ENCODE measurements at places on chromosomes 6 and 20.

- DNase-seq: no peak
Measured at GRCh38 chr20:54933212-54933904, 458.0 kb downstream of the DOK5 start.

DNA sequence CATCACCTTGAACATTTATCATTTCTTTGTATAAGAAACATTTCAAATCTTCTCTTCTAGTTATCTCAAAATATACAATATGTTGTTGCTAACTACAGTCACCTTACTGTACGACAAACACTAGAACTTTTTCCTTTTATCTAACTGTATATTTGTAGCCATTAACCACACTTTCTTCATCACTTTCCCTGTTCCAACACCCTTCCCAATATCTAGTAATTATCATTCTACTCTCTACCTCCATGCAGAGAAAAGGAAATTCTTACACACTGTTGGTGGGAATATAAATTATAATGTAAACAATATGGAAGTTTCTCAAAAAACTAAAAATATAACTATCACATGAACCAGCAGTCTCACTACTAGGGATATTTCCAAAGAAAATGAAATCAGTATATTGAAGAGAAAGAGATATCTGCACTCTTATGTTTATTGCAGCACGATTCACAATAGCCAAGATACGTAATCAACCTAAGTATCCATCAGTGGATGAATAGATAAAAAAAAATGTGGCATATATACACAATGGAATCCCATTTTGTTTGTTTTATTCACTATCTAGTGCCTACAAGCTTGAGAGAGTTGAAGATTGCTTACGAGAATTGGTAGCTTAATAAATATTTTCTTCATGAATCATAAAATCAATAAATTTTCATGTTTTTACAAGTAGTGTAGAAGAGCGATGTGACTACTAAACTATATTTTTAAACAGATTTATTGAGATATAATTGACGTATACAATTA lies 2.4 kb downstream of the RHAG start:
- no peak for DNase-seq

DNA sequence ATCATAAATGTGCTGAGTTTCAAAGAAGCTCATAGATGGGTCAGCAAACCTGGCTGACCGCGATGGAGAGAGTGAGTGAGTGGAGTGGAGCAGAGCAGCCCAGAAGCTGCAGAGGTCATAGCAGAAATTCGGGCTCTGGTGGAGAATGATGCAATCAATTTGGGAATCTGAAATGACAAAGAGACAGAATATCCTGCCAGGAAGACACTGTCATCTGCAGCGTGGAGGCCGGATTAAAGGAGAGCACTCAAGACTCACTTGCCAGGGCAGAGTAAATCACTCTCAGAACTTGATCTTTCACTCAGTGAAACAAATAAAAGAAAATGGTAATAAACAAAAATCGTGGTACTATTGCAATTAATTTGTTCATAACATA lies 109.6 kb upstream of the RREB1 start:
- peak; percentile 3 for DNase-seq

GRCh38 chr20:25015986-25016385 lies 23.4 kb upstream of the APMAP start:
- no peak for DNase-seq

DNA sequence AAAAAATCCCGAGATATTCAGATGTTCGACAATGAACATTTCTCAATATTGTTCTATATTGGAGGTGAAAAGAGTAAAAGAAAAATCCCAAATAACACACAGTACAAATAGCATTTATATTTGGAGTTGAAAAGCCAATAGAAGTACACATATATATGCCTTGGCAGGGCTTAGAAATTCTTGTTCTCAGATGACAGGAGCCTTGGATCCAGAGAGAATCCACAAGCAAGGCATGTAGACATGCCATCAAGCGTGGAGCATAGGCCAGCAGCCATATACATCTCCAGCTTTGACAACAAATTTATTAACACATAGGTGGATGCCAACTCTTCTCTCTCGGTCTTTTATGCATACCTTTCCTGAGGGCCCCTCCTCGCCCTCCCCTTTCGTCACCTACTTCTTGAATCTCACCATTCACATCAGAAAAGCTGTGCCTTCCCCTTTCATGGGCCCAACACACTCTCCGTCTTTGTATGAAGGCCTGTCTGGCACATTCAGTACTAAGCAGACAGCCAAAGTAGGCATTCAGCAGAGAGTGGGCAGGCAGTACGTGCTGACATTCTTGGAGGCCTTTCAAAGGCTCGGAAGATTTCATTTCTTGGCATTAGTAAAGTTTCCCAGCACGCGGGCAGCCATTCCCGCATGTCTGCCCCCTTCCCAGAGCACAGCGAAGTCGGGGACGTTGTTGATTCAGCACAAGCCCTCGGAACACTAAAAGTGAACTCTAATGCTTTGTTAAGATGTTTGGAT lies 18.2 kb downstream of the NEDD9 start:
- no peak for DNase-seq

DNA sequence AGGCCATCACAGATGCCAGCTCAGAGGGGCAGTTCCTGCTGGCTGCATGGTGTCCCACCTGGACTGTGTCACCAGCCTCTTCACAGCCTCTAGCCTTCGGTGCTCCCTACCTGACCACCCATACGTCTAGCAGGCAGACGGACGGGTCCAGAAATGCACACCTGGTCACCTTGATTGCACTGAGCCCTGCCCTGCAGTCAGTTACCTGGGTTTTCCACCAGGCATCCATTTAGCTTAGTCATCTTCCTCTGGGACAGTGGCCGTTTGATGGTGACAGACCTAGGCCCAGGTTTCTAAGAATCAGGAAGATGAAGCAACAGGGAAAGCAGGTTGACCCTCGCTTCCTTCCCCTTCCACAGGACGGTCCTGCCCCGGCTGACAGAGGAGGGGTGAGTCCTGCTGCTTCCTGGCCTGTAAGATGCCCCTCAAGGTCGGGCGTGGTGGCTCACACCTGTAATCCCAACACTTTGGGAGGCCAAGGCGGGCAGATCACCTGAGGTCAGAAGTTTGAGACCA lies 9.8 kb upstream of the BPI start:
- no peak for DNase-seq

GRCh38 chr6:148240861-148241477 lies 101.7 kb upstream of the SASH1 start:
- DNase-seq: no peak

DNA sequence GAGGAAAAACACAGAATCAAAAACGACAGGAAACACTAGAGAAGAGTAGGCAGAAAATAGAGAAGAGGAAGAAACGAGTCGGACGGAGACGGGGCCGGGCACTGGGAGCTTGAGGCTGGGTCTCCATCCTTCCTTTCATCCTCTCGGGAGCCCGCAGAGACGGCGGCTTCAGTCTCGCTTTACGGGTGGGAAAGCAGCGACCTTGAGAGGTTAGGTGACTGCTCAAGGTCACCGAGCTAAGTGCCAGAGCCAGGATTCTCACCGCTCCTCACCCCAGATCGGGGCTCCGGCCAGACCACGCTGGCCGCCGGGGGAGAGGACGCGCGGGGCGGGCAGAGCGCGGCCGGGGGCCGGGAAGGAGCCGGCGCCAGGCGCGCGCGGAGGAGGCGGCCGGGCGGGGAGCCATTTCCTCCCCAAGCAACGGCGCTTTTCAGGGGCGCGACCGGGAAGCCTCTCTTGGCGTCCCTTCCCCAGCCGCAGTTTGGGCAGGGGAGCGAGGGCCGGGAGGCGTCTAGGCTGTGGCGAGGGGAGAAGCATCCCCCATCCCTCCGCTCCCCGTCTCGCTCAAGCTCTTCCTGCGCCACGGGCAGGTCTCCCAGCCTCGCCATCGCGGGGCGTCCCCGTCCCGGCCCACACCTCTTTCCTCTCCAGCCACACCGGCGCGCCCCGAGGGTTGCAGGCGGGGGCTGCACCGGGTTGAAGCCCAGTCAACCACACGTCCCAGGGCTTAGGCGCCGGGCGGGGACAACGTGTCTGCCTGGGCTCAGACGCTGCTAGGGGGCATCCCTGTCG lies 24.1 kb upstream of the MAP3K7 start:
- peak; percentile 23 for DNase-seq

GRCh38 chr6:163923658-163924411 lies 509.3 kb downstream of the QKI start:
- no peak for DNase-seq

GRCh38 chr6:14270925-14271788 lies 153.6 kb downstream of the CD83 start:
- peak; percentile 100 for DNase-seq

GRCh38 chr20:17654649-17655285 lies 27.3 kb downstream of the RRBP1 start:
- DNase-seq: peak; percentile 55

GRCh38 chr6:149414009-149414408 lies 13.9 kb downstream of the SUMO4 start:
- DNase-seq: no peak

DNA sequence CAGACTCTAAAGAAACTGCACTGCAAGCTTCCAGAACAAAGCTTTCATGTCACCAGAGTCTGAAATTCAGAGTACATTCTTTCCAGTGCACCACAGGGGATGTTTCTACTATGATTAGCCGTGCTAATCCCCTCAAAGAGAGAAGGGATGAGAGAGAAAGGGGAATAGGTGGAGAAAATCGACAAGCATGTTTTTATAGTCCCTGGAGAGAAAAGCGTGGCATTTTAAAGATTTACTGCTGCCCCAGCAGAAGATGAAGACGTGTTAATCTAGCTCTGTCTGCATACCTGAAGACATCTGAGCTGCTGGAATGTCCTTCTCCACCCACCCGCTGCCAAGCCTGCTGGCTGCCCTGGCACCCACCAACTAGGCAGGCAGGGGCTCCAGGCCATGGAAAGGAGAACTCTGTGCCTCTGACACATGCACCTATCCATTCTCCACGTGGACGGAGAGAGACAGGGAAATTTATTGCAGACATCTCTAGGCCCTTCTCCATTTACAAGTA lies 4.1 kb downstream of the MYLK4 start:
- no peak for DNase-seq

GRCh38 chr6:35047265-35048011 lies 93.7 kb downstream of the TCP11 start:
- peak; percentile 65 for DNase-seq

GRCh38 chr6:79494841-79495240 lies 42.4 kb downstream of the LCA5 start:
- DNase-seq: no peak

DNA sequence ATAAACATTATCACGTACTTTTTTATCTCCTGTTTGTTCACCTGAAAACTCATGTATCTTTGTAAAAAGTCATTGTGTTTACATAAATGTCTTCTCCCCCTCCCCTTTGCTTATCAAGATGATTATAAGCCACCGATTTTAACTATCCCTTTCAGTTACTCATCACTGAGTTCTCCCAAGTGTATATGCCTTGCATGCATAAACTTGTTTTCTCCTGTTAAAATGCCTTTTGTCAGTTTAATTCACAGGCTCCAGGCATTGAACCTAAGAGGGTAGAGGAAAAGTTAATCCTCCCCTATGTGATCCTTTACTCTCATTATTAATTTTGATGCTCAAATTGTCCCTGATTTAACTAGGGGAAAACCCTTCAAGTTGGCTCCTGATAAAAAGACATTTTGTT lies 24.2 kb downstream of the ANKEF1 start:
- DNase-seq: no peak

- DNase-seq: no peak
Measured at GRCh38 chr6:3506751-3507383, 50.0 kb upstream of the SLC22A23 start.

DNA sequence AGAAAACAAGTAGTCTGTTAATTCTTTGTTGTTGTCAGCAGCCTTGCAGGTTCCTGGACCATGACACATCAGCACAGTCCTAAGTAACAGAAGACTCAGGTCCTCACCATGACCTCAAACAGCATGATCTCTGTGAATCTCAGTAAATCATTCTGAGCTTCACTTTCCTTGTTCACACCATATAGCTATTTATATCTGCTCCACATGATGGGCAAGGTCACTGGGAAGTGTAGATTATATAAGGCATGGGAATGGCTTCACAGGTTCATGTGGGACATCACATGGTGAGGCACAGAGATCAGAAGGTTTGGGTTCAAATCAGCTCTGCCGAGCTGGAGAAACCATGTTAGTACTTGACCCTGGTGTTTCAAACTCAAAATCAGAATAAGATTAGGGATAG lies 245.4 kb upstream of the SPTLC3 start:
- no peak for DNase-seq
